D721Med (cell line): ENCODE measurements at places on chromosomes 7 and 10.

DNA sequence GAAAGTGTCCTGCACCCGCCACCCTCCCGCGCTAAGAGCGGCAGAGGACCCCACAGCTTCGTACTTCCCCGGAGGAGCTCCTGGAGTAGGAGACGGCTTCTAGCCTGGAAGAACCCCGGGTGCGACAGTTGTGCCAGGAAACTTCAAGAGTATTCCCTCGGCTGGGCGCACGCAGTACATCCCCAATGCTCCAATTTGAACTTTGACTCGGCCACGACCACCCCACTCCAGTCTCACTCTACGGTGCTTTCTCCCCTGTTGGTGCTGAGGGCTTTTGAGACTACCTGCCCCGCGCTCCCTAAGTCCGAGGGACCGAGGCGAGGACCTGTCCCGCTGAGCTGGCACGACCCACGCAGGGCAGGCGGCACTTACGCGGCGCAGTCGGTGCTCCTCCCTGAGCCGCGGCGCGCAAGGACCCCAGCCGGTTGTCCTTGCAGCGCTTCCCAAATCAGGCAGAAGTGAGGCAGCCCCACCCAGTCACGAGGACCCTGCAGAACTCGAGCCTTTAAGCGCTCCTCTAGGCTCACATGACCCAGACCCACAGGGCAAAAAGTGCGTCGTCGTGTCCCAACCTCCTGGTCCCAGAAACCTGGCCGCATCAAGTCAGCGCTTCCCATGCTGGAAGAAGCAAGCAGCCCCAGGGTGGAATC lies at the start of gene CPVL:
Gene CPVL, minus strand, starts transcription at position 481 of the 650 bp plus-strand sequence. CDS start 25,476 bp downstream, outside the sequence.
- DNase-seq, result no peak

GRCh38 chr7:146660839-146661238 lies 544.2 kb downstream of the CNTNAP2 start:
- no peak for DNase-seq

DNA sequence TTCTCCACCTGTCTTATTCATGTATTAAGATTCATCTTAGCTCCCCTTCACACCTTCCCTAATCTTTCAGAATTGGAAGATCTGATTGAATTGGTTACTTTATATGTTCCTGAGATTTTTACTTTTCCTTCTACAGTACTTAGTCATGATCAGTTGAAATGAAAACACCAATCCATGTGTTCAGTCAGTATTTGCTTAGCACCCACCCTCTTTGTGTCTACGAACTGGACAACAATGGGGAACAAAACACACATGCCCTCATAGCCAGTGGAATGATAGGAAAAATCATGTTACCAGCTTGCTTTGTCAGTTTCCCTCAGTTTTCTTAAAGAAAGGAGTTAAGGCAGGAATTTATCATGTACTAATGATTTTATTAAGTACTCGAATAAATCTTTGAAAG lies 2.0 kb downstream of the MASTL start:
- DNase-seq, result no peak

GRCh38 chr10:7967035-7967434 lies 87.5 kb upstream of the GATA3 start:
- no peak for DNase-seq

DNA sequence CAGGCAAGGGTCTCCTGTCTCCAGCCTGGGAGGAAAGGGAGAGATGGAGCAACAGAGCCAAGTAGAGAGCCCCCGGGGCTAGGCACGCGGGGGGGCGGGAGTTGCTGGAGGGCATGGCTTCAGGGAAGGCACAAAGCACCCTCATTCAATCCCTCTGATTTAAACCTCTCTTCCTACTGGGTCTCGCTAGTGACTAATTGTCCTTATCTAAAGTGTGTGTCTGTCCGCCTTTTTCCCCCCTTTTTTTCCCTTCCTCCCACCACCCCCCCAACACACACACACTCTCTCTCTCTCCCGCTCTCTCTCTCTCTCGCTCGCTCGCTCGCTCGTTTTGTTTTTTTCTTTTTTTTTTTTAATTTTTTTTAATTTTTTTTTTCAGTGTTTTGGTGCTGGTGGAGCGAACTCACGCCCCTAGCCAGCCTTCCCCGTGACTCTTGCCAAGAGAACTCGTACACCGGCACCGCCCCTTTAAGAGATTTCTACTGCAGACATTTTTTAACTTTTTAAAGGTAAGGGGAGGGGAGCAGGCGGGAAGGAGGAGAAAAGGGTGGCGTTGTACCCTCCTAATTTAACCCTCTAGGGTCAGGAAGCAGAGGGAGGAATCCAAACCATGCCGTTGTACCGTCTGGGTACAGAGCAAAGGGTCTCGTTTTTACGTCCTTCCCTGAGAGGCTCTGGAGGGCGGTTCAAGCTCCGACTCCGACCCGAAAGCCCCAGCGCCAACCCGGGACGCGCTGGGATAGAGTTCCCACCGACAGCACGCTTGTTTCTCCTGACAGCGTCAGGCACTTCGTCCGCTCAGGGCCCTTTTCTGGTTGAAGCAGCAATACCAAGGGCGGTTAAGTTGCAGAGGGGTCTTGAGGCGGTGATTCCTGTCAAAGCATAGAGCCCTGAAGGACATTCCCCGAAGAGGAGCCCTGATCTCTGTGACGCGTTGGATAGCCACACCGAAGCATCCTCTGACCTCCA lies at the start of gene HPSE2:
Gene HPSE2, minus strand, starts transcription at position 195 of the 969 bp plus-strand sequence.
- no peak for DNase-seq

GRCh38 chr7:82469207-82469606 lies 25.6 kb upstream of the CACNA2D1 start:
- DNase-seq, result no peak

GRCh38 chr10:86361156-86362128 lies 5.2 kb downstream of the GRID1 start:
- DNase-seq, result no peak

- DNase-seq, result no peak
Measured at GRCh38 chr10:10130686-10131085, 887.0 kb upstream of the CELF2 start.

GRCh38 chr10:88922041-88922440 lies 30.5 kb downstream of the ACTA2 start:
- DNase-seq, result no peak

DNA sequence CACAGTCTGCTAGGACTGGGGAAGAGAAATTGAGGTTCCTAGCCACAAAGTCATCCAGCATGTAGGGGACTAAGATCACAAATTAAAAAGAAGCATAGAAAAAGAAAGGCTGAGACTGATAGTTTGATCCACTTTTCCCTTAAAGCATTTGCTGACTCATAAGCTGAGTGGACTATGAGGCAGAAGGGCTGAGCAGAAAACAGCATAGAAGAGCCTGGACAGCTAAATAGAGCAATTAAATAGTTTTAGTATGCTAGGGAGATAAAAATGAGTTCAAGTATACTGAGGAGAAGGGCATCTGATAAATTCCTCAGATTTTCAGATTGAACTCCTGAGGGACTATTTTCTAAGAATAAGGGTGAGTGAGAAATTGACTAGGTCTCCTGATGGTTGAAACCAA lies 155.9 kb upstream of the EGR2 start:
- DNase-seq, result no peak
